ENCODE measurements at places on chromosomes 1 and 21. TPM values are rescaled to one million over a fixed set of nuclear protein-coding genes. Genes with fewer than 3 reads are reported as not detected.
A peak's percentile ranks its signal among the peaks of the same experiment; 100 is the strongest.

DNA sequence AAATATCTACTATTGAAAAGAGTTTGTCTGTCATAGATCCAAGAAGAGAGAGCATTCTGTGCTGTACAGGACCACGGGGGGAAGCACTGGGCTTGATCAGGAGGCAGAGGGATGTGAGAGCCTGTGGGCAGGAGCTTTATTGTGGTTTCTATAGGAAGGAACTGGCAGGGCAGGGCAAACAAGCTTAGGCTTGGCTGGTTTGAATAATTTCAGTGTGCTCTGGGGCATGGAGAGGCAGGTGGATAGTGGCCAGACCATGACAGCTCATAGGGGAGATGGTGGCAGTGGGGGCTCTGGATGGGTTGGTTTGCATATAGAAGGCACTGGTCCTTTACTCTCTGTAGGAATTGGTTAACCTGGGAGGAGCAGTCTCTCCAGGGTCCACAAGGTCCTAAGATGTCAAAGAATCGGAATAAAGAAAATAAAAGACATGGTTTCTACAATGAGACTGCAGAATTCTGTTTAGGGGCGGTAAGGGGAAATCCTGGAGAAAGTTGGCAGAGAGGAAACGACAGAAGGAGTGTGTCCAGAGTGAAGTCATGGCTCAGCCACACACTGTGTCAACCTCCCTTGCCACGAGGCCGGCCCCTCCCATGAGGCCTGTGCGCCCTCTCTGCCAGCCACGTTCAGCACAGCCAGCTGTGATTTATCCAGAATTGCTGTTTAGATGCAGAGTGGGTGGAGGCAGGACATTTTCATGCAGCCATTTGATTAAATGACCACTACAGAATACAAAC, 81.7 kb upstream of the PGBD5 start:
- H3K27ac ChIP-seq = no peak overlapping the region
- H3K27me3 ChIP-seq = no peaks in the 10 kb centered on the region
- H3K4me3 ChIP-seq = no peak overlapping the region

GRCh38 chr1:205073511-205073910, 10.7 kb downstream of the TMEM81 start:
- H3K4me3 ChIP-seq = no peak overlapping the region
- H3K4me1 ChIP-seq = peaks cover 6% of the 10 kb centered on the region
- no peaks in the 10 kb centered on the region for H3K36me3 ChIP-seq
- no peak overlapping the region for H3K27ac ChIP-seq
- H3K27me3 ChIP-seq = no peaks in the 10 kb centered on the region
- DNase-seq = no peak

GRCh38 chr1:209707308-209707707, 2.7 kb downstream of the HSD11B1 start:
- no peak overlapping the region for H3K4me3 ChIP-seq
- no peaks in the 10 kb centered on the region for H3K4me1 ChIP-seq
- H3K27ac ChIP-seq = no peak overlapping the region

NRAS gene
- total RNA-seq = 22.8 TPM

GRCh38 chr1:96837781-96838216, 116.2 kb downstream of the PTBP2 start:
- H3K36me3 ChIP-seq = no peaks in the 10 kb centered on the region
- H3K27me3 ChIP-seq = no peaks in the 10 kb centered on the region
- H3K4me1 ChIP-seq = no peaks in the 10 kb centered on the region

DNA sequence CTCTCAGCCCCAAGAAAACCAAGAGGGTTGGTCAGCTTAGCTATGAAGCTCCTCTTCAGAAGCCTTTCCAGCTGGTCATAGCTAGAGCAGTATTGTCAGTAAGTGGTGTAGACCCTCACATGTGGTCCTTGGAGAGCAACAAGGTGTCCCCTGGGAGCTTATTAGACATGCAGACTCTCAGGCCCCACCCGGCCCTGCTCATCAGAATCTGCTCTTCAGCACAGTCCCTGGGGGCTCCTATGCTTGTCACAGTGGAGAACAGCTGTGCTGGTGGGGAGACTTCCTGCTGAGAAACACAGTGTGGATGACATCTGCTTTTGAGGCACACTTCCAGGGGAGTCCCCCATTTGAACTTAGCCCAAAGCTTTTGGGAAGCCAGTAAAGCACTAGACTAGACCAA, 21.9 kb upstream of the NEK2 start:
- peaks cover 3% of the 10 kb centered on the region for H3K27me3 ChIP-seq
- no peaks in the 10 kb centered on the region for H3K36me3 ChIP-seq
- no peak overlapping the region for H3K27ac ChIP-seq
- H3K4me1 ChIP-seq = peaks cover 5% of the 10 kb centered on the region
- no peak for DNase-seq
- H3K4me3 ChIP-seq = no peak overlapping the region

OLFML2B gene
- 42.3 TPM for total RNA-seq

DNA sequence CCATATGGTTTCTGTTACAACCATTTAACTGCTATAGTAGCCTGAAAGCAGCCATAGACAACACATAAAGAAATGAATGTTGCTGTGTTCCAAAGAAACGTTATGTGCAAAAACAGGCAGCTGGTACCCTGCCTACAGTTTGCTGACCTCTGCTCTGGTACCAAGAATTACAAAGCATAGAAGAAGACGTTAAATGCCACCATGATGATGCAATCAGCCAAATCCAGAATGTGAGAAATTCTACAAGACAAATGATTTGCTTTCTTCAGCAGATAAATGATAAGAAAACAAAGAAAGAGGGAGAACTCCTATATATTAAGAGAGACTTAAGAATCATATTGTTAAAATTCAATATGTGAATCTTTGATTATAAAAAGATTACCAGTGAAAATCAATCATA, 97.8 kb upstream of the PDE4B start:
- no peaks in the 10 kb centered on the region for H3K27me3 ChIP-seq
- H3K36me3 ChIP-seq = no peaks in the 10 kb centered on the region
- H3K27ac ChIP-seq = no peak overlapping the region
- no peak overlapping the region for H3K4me3 ChIP-seq
- H3K4me1 ChIP-seq = peaks cover 11% of the 10 kb centered on the region

GRCh38 chr1:26539722-26540121, 10.2 kb downstream of the RPS6KA1 start:
- no peaks in the 10 kb centered on the region for H3K27me3 ChIP-seq
- no peak for DNase-seq
- peak overlapping the region; percentile 64 for H3K27ac ChIP-seq

- no peak overlapping the region for H3K27ac ChIP-seq
- no peaks in the 10 kb centered on the region for H3K27me3 ChIP-seq
- no peak for DNase-seq
- no peaks in the 10 kb centered on the region for H3K4me1 ChIP-seq
- H3K36me3 ChIP-seq = no peaks in the 10 kb centered on the region
Observed at GRCh38 chr1:61287734-61288133, 205.4 kb downstream of the NFIA start.

GRCh38 chr1:233459968-233460367, 132.4 kb downstream of the MAP3K21 start:
- no peaks in the 10 kb centered on the region for H3K36me3 ChIP-seq
- no peak overlapping the region for H3K4me3 ChIP-seq

DNA sequence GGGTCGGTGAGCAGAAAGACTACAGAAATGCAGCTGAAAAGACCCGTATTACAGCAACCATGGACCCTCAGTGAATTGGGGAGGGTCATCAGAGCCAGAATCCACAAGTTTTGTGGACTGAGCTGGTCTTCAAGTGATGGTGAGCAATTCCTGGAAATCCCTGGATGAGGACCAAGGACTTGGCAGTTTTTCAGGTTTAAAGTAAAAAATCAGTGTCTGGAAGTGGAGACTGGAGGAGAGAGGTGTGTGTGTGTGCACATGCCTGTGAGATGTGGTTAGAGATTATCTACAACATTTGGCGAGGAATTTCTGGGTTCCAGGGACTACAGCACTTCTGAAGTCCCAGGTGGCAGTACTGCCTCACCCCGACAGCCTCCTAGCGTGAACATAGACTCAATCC, 56.4 kb downstream of the KIRREL1 start:
- H3K4me3 ChIP-seq = no peak overlapping the region
- peaks cover 23% of the 10 kb centered on the region for H3K4me1 ChIP-seq
- H3K36me3 ChIP-seq = no peaks in the 10 kb centered on the region
- H3K27me3 ChIP-seq = no peaks in the 10 kb centered on the region
- no peak for DNase-seq
- H3K27ac ChIP-seq = no peak overlapping the region

DNA sequence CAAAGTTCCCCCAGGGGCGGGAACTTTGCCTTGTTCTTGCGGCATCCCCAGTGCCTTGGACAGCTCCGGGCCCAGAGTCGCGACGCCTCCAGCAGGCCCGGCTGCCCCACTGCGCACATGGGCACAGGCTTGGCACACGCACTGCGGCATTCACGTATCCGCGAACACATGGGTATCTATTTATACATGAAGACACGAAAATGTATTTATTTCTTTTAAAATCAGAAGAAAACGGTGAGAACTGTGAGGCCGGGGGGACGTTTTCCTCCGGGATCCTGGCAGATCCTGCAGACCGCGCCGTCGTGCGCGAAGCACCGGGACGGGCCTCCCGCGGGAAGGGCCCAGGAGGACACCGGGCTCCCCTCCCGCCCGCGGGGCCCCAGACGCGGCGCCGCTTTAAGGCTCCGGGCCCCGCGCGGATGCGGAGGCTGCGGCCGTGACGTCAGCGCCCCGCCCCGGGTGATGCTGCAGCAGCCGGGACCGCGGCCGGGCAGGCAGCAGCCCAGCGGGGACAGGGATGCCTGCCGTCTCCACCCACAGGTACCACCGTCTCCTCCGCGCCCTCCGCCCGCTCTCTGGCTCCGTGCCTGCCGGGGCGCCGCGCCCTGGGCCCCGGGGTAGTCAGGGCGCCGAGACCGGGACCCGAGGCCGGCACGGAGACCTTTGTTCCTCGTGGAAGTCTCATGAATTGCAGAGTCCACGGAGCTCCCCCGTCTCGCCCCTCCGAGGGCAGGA, at the start of gene SLC45A1:
Gene SLC45A1, plus strand, starts transcription at position 468 of the 735 bp plus-strand sequence. CDS start 6,216 bp downstream, outside the sequence.
- H3K27ac ChIP-seq = no peak within 1 kb of the TSS
- peak; percentile 64 for DNase-seq
- peaks cover 29% of the 10 kb centered on the region for H3K4me1 ChIP-seq
- H3K36me3 ChIP-seq = no peaks in the 10 kb centered on the region
- peak within 1 kb of the TSS; percentile 73 for H3K4me3 ChIP-seq
- peaks cover 11% of the 10 kb centered on the region for H3K27me3 ChIP-seq

- no peak for DNase-seq
- H3K27me3 ChIP-seq = no peaks in the 10 kb centered on the region
- H3K36me3 ChIP-seq = no peaks in the 10 kb centered on the region
- peaks cover 45% of the 10 kb centered on the region for H3K4me1 ChIP-seq
- peak overlapping the region; percentile 81 for H3K27ac ChIP-seq
Observed at GRCh38 chr1:204888294-204888693, 17.6 kb downstream of the NFASC start.

DNA sequence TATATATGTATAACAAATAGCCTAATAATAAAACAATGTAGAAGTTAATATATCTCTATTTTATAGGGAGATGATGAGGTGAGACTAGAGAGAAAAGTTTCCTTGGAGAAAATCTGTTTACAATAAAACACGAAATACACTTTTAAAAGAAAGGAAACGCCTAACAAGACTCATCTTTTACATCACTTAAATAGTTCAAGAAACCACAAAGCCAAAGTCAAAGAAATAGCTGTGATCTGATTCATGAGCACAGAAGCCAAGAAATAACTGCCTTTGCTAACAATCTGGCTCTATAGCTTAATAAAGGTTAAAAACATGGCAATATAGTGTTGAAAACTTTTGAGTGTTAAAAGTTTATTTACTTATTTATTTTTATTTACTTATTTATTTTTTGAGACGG, 61.5 kb downstream of the TOR3A start:
- H3K27ac ChIP-seq = peak overlapping the region; percentile 91
- DNase-seq = no peak
- H3K36me3 ChIP-seq = peaks cover 17% of the 10 kb centered on the region
- H3K4me1 ChIP-seq = peaks cover 57% of the 10 kb centered on the region
- H3K27me3 ChIP-seq = no peaks in the 10 kb centered on the region

DNA sequence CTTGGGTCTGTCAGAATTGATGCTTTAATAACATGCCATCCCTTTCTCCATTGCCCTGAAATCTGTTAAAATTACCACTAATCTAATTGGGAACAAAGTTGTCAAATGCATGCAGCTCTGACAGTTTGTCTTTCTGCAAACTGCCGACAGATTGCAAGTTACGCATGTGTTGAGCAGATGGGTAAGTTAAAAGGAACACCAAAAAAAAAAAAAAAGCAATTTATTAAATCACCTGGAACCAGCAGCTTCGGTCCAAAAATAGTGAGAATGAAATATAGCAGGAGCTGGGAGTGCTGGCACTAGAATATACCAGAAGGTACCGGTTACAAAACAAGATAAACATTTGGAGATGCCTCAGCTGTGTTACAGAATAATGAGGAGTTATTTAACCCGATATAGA, 149.6 kb upstream of the C1orf87 start:
- H3K4me3 ChIP-seq = no peak overlapping the region
- H3K27ac ChIP-seq = no peak overlapping the region
- no peaks in the 10 kb centered on the region for H3K27me3 ChIP-seq
- H3K36me3 ChIP-seq = no peaks in the 10 kb centered on the region
- no peak for DNase-seq
